ENCODE measurements at places on chromosomes 5 and 9.

DNA sequence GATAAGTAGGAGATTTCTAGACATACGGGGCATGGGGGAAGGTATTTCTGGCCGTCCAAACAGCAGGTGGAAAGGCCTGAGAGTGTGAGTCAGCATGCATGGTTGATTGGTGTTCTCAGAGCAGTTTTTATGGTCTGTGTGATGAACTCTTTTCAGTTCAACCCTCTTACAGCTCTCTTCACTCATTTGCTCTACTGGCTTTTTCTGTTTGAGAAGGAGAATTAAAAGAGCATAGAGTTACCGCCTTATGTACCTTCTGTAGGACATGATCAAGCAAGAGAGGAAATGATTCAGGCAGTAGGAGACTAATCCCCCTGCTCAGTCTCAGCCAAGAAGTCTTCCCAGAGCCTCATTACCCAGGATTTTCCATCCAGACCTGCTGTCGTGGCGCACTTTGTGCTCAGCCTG is 92.4 kb downstream of the PRDM6 start:
- DNase-seq = no peak

GRCh38 chr9:79745752-79746336 is 174.1 kb downstream of the TLE4 start:
- DNase-seq = no peak

- DNase-seq = no peak
Observed at GRCh38 chr9:134597957-134598883, 43.4 kb upstream of the COL5A1 start.

- DNase-seq = no peak
Observed at GRCh38 chr9:133080161-133080560, 18.4 kb downstream of the CEL start.

DNA sequence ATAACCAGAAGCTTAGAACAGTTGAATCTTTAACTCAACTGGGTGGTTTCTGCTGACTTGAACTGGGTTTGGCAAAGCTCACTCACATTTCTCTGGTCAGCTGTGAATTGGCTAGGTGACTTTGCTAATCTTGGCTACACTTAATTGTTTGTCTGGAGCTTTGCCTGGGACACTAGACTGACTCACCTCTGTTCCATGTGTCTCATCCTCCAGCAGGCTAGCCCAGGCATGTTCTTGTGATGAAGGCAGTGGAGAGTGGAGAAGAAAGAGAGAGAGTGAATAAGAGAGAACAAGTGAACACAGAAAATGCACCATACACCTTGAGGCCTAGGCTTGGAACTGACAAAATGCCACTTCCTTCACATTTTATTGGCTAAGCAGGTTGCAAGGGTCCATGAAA is 32.6 kb downstream of the SPATA31D1 start:
- no peak for DNase-seq

DNA sequence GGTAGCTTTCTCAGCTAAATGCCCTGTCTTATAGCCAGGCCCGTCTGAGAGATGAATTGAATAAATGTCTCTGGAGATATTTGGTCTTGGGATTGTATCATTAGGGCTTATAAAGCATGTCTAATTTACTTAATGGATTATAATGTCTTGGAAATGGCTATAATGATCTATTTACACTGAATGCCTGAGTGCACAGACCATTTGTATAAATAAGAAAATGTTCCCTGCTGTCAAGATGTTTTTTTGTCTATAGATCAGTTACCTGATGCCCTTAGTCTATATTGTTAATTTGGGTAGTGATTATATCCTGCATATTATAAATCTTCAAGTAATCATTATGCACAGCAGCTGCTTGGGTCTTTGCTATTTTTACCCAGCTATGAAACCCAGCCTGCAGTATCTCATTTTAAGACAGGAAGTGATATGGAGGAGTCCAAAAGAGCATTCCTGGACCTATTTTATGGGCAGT is 112.9 kb upstream of the ACTBL2 start:
- DNase-seq = no peak

- DNase-seq = no peak
Observed at GRCh38 chr5:157961176-157961575, 102.2 kb upstream of the CLINT1 start.

GRCh38 chr9:109335929-109336328 is 15.1 kb upstream of the EPB41L4B start:
- no peak for DNase-seq
